ENCODE measurements at places on chromosomes 2 and 18. TPM values are rescaled to one million over a fixed set of nuclear protein-coding genes. Genes with fewer than 3 reads are reported as not detected.

The CRYBA2 gene
- not detected for total RNA-seq

The STK39 gene
- total RNA-seq, result 10.0 TPM

The KLF7 gene
- total RNA-seq, result 22.2 TPM

The LRP2 gene
- not detected for total RNA-seq

The GREB1 gene
- total RNA-seq, result 0.34 TPM

The FRZB gene
- 0.15 TPM for total RNA-seq

The AQP12A gene
- not detected for total RNA-seq

The DYNC1I2 gene
- 143 TPM for total RNA-seq

The TMEM87B gene
- 23.4 TPM for total RNA-seq

The OSBPL6 gene
- total RNA-seq, result 1.1 TPM

The ANKRD36C gene
- 9.8 TPM for total RNA-seq

The KCNG3 gene
- not detected for total RNA-seq

The ACADL gene
- total RNA-seq, result not detected

The TRABD2A gene
- total RNA-seq, result 0.60 TPM
